NCI-H1436 treated with DMSO at 0.1 percent for 48 hours (cell line): ENCODE measurements at places on chromosomes 16 and 17.

DNA sequence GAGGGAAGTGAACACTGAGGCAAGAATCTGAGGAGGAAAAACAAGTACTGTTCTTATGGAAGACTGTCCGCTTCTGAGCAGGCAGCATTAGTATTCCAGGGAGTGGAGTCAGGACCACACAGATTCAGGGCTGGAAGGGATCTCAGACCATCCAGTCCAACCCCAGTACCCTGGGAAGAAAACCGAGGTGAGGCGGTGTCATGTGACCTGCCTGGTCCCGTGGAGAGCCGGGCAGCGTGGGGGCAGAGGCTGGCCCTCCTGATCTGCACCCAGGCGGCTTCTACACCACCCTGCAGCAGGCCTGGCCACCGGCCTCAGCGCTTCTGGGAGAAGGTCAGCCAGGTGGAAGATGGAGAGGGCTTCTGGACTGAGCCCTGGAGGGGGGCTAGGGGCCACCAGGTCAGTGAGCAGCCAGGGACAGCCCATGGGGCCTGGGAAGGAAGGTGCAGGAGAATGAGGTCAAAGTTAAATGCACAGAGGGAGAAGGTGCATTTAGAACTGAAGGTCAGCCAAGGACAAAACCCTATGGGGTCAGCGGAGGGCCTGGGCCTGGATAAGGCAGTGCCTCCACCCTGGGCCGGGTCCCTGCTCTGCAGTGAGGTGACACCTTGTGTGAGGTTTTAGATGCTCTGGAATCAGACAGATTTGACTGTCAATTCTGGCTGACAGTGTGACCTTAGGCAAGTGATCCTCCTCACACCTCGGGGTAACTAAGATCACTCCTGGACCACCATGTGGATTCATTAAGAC is 45.9 kb downstream of the VAC14 start:
- DNase-seq = no peak

DNA sequence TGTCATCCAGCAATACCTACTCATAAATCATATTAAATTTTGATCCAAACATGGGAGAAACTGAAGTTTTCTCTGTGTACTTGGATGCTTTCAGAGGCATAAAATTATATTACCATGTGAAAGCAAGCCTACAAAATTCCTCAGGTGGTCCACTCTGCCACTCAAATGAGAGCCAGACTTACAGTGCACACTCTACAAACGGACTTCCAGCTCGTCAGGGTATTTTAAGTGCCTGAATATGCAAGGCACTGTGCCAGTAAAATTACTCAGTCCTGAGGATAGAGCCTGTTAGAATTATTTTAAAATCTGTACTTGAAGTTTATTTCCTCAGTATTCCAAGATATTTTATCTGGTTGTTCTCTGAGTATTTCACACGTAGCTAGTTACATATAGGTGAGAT is 54.5 kb downstream of the TENT4B start:
- no peak for DNase-seq

GRCh38 chr16:27708651-27709050 is 158.7 kb downstream of the KATNIP start:
- DNase-seq = no peak

- no peak for DNase-seq
Observed at GRCh38 chr16:9191274-9191850, 99.9 kb downstream of the HAPSTR1 start.

DNA sequence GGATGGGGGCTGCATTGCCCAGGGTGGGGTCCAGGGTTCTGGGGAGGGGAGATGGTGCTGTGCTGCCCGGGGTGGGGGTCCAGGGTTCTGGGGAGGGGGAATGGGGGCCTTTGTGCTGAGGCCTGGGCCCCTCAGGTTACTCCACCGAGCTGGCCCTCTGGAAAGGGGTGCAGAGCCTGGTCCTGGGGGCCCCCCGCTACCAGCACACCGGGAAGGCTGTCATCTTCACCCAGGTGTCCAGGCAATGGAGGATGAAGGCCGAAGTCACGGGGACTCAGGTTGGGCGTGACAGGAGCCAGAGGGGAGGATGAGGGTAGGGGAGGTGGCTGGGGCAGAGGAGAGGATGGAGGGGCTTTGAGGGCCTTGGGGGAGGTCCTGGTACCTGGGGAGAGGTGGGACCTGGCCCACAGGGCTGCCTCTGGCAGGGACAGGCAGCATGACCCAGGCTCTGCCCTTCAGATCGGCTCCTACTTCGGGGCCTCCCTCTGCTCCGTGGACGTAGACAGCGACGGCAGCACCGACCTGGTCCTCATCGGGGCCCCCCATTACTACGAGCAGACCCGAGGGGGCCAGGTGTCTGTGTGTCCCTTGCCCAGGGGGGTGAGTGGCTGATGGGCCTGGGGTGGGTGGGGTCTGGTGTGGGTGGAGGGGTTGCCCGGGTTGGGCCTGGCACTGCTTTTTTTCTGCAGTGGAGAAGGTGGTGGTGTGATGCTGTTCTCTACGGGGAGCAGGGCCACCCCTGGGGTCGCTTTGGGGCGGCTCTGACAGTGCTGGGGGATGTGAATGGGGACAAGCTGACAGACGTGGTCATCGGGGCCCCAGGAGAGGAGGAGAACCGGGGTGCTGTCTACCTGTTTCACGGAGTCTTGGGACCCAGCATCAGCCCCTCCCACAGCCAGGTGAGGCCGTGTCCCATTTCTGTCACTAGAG is 7.8 kb downstream of the ITGAX start:
- DNase-seq = no peak

DNA sequence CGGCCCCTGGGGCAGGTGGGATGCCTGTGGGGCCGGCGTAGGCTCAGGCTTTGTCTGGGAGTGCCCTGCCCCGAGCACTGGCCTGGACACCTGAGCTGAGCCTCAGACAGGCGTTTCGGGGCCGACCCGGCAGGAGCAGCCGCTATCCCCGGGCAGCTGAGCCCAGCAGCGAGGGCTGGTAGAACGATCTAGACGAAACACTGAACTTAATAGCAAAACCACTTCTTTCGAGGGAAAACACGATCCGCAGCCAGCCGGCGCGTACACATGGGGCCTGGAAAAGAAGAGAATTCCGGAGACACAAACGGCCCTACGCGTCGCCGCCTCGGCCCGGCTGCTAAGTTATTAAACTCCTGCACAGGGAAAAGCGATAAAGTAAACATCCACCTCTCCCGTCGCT is 22.0 kb upstream of the SSTR5 start:
- no peak for DNase-seq
